GM12864 (cell line): ENCODE measurements at places on chromosomes 1 and 21.

GRCh38 chr1:183694066-183694465, 41.0 kb upstream of the APOBEC4 start:
- DNase-seq: no peak

GRCh38 chr1:243264717-243265116, 8.9 kb downstream of the SDCCAG8 start:
- DNase-seq: no peak

- DNase-seq: no peak
Observed at GRCh38 chr21:28429161-28429560, 563.5 kb downstream of the LTN1 start.

GRCh38 chr1:93592551-93592949, 89.1 kb downstream of the BCAR3 start:
- no peak for DNase-seq

GRCh38 chr1:208233546-208233945, 10.6 kb downstream of the PLXNA2 start:
- DNase-seq: no peak

DNA sequence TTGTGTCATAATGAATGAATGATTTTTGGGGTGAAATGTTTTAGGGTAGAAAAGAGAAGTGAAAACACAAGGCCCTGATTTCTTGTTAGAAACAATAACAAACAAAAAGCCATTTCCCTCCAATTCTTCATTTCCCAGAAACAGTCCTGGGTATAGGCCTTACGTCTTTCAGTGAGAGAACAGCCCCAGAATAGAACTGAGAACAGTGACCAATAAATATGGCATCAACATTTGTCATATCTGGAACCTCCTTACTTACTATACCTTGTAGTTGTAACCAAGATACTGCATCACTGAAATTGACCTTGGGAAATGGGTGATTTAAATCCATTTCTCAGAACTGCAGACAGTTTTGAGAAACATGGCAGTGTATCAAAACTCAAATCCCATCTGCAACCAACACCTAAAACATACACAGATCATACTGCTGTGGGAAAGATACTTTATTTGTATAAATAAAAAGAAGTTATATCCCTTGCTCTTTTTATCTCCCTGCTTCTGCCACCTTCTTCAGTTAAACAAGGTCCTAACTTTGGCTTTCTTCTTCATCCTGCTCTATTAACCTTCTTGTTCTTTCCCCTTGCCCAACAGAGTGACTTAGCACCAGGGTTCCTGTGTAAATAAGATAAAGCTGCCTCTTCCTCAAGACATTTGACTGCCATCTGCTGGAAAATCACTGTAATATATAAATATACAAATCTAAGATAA, 19.5 kb downstream of the XKR8 start:
- no peak for DNase-seq

- DNase-seq: no peak
Observed at GRCh38 chr1:247884797-247885413, 10.5 kb upstream of the OR2W3 start.

DNA sequence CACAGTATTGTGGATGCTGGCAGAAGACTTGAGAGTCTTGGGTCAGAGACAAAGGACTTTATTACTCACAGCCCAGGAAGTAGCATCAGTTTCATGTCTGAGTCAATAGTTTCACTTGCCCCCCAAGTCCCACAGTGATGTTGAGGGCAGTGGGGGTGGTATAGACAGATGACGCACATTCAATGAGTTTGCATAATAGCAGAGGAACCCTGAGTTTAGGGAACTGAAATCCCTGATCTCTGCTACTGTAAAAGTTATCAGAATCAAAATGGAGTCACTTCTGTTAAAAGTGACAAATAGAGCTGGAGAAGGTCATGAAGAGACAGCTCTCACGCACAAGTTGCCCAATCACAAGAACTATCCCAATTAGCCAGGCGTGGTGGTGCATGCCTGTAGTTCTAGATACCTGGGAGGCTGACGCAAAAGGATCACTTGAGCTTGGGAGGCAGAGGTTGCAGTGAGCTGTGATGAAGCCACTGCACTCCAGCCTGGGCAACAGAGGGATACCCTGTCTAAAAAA, 11.5 kb upstream of the HCRTR1 start:
- peak; percentile 93 for DNase-seq

- no peak for DNase-seq
Observed at GRCh38 chr1:42035205-42035829, 116.6 kb upstream of the HIVEP3 start.

DNA sequence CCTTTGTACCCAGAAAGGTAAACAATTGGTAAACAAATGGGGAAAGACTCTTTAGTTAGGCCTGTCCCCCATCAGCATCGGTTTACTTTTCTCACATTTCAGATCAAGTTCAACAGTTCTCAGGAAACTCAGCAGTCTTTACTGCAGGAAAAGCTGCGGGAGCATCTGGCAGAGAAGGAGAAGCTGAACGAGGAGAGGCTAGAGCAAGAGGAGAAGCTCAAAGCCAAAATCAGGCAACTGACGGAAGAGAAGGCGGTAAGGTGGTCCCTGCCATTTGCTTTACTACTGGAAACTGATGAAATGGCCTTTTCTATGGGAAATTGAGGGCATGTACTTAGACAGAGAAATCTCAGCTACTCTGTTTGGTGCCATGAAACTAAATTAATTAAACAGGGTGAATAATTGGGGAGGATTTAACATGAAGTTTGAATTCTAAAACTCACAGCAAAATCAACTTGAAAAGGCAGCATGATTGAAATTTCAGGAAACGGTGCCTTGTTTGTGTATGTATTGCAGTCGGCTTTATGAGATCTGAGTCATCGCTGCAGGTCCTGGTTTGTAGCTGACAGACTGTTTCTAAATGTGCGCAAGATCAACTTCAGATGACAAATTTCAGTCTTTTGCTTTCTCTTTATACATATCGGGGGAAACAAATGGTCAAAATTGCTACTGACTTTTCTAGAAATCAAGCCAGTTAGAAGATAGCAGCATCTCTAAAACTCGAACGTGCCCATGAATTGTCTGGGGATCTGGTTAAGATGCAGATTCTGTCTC, 67.9 kb upstream of the EFHD2 start:
- DNase-seq: peak; percentile 29

GRCh38 chr1:119676571-119677206, 28.6 kb upstream of the ZNF697 start:
- no peak for DNase-seq

- DNase-seq: no peak
Observed at GRCh38 chr1:182602935-182603645, 1.1 kb downstream of the RGS16 start.

DNA sequence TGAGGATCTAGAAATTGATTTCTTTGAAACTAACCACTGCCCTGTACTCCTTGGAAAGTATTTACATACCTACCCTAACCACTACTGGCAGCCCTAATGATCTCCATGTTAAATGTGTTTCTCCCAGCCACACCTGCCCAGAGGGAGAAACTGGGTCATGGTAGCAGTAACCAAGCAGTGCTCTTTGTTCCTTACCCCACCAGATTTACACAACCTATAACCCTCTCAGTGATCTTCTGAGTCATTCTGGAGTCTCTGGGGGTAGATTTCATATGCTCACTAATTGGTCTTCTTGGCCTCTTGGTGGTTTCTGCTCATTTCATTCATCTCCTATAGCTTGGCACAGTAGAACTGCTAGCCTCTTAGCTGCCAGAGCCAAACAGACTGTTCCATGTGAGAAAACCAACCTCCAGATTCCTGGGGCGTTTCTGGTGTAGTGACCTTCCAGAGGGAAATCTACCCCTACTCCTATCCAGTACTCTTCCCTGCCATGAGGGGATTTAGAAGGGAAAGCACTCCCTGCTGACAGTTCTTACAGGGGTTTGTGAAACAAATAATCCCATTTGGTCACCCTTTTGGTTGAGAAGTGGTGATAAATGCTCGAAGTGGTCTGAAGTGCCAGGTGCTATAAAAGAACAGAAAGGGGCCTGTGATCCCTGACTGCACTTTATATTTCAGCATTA, 36.2 kb upstream of the LRIG2 start:
- DNase-seq: no peak

DNA sequence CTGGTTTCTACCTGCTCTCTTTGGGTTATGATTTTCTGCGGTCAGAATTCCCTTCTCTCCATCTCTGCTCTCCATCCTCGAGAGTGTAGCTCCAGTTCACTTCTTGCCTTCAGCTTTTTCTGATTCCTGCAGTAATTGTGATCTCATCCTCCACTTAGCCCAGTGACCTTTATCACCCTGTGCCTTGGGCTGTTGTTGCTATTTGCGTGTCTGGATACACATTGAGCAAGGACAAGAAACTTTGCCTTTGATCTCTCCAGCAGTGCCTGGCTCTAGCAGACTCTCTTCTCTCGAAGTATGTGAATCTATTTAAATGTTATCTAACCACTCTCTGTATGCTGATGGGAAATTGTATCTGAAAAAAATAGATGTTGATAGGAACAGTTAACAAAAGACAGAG, 76.4 kb upstream of the MARK1 start:
- DNase-seq: no peak

DNA sequence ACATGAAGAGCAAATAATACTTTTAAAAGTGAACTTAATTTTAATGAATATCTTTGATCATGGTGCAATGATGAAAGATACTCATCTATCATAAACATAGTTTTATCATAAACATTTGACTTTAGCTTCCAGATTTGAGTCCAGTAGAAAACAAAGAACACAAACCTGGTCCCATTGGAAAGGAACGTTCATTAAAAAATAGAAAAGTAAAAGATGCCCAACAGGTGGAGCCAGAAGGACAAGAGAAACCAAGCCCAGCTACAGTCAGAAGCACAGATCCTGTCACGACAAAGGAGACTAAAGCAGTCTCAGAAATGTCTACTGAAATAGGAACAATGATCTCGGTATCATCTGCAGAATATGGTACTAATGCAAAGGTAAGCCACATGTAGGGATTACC, 55.6 kb upstream of the MYOCOS start:
- no peak for DNase-seq

GRCh38 chr1:243452092-243452491, 196.3 kb downstream of the SDCCAG8 start:
- DNase-seq: no peak

DNA sequence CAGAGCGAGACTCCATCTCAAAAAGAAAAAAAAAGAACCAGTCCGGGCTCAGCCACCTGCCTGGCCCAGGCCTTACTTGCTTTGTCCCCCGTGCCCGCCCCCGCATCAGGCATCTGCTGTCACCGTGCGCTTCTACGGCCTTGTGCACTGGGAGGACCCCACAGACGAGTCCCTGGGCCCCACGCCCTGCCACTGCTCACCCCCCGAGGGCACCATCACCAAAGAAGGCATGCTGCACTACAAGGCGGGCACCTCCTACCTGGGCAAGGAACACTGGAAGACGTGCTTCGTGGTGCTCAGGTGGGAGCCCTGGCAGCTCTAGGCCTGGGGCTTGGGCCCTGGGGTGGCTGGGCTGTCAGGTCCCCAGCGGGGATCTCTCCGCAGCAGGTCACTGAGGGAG, 5.6 kb upstream of the SLC25A34 start:
- DNase-seq: no peak

- DNase-seq: no peak
Observed at GRCh38 chr21:36699546-36700294, 805 bp downstream of the SIM2 start.

- no peak for DNase-seq
Observed at GRCh38 chr1:31755197-31755611, 8.9 kb downstream of the ADGRB2 start.

DNA sequence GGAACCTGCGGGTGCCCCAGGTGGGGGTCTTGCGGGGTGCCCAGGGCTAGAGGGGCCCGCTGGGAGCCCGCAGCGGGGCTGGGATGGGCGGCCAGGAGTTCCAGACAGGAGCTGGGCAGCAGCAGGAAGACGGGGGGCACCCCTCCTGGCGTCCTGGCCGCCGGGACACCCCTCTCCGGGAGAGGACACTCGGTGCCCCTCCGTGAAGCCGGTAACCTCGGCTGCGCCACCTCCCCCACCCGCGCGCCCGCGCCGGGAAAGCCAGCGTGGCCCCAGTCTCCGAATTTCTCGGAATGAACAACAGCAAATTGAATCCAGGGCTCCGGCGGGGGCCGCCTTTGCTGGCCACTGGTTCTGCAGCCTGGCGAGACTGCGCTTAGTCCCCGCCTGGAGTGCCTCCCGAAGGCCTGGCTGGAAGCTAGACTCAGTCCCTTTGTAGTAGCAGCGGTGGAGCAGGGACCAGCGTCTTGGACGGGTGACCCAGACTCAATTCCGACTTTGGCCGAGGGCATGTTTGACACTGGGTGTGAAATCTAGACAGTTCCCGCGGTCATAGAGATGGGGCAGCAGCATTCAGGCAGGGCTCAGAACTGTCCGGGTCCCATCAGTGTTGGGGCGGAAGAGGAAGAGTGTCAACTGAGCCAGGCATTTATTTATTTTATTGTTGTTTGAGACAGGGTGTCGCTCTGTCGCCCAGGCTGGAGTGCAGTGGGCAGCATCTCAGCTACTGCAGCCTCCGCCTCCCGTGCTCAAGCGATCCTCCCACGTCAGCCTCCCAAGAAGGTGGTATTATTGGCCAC, 773 bp downstream of the IFNGR2 start:
- DNase-seq: no peak

DNA sequence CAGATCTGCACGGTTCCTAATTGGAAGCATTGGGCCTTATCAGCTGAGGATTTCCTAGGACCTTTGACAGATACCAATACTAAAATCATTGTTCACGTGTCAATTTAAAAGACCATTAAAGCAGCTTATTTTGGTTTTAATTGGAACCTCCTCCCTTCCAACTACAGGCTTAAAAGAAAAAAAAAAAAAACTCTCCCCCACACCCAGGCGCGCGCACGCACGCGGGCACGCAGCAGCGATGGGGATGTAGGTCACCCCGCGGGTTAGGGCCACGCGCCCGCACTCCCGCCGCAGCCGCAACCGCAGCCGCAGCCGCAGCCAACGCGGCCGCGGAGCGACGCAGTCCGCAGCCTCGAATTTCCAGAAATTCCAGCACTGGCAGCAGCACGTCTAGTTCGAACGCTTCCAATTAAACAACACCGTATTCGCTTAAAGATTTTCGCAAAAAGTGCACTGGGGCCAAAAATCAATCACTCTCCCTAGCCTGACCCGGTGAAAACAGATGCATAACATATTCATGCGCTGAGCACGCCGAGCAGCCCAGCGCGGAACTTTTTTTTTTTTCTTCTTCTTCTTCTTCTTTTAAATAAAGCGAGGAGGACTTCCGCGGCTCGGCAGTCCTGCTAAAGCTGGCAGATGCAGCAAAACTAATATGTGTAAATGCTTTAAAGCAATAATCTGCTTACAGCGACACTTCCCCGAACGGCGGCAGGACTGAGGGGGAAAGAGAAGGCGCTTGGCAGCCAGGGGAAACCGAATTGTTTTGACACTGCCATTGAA, 13.3 kb upstream of the BARHL2 start:
- DNase-seq: no peak

- DNase-seq: no peak
Observed at GRCh38 chr21:15121655-15122120, 56.9 kb upstream of the NRIP1 start.

DNA sequence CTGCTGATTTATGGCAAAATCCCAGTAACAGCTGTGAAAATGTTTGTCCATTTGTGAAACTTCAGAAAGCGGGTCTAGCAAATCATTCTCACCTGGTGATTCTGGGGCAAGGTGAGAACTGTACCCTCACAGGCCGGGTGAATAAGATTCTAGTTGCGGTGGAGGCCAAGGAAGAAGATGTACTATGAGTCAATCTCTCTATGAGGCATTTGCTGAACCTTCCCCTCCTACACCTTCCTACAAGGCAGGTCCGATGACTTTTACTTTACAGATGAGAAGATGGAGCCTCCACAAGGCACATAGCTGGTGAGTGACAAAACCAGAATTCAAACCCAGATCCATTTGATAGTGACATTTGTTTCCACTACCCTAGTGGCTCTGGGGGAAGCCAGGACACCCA, 72.7 kb downstream of the BACH1 start:
- DNase-seq: no peak
